Activated naive CD4-positive, alpha-beta T cell treated with anti-CD3 and anti-CD28 coated beads for 36 hours (primary cell): ENCODE measurements at places on chromosomes 3 and 15.

DNA sequence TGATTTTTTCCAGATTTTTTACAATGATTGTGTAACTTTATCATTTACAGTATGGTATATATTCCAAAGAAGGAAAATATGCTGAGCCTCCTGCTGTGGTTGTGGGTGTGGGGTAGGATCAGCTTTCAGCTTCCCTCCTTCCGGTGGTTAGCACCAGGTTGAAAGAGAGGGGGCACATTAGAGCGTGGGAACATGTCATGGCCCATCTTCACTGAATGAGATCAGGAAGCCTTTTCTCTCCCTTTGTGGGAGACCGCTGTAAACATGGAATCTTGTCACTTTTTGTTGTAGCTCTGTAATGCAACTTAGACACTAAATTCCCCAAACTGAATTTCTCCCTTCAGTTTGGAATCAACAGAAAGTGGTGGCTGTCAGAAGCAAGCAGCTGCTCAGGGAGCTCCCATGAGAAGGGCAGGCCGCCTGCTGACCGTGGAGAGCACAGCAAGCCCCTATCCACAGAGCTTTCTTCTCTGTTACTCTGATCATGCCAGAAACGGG is 86.7 kb upstream of the LIMD1 start:
- H3K36me3 ChIP-seq, result peaks cover 3% of the 10 kb centered on the region
- DNase-seq, result no peak
- H3K27me3 ChIP-seq, result no peaks in the 10 kb centered on the region
- no peak overlapping the region for H3K27ac ChIP-seq
- no peak overlapping the region for H3K4me3 ChIP-seq
- H3K4me1 ChIP-seq, result peaks cover 14% of the 10 kb centered on the region

- H3K27me3 ChIP-seq, result no peaks in the 10 kb centered on the region
- H3K36me3 ChIP-seq, result no peaks in the 10 kb centered on the region
- H3K27ac ChIP-seq, result no peak overlapping the region
These were observed 549.8 kb upstream of the ROBO2 start for GRCh38 chr3:76490064-76490463.

DNA sequence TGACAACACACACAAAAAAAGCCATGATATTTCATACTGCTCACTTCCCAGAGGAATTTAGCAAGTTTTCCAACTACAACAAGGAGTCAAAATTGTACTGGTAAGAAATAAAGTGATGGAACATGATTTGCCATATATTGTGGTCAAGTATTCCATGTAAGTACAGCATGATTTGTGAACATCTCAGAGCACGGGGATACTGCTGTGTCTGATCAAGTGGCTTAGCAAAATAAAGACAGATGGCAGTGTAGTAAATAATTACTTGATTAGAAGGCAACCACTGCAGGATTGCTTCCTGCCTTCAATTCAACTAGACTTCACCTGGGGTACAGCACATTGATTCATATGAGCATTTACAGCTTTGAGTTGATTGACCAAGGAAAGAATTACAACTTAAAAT is 51.6 kb upstream of the DUT start:
- DNase-seq, result no peak
- no peaks in the 10 kb centered on the region for H3K4me1 ChIP-seq
- no peak overlapping the region for H3K4me3 ChIP-seq
- H3K36me3 ChIP-seq, result no peaks in the 10 kb centered on the region
- peaks cover 2% of the 10 kb centered on the region for H3K27me3 ChIP-seq

DNA sequence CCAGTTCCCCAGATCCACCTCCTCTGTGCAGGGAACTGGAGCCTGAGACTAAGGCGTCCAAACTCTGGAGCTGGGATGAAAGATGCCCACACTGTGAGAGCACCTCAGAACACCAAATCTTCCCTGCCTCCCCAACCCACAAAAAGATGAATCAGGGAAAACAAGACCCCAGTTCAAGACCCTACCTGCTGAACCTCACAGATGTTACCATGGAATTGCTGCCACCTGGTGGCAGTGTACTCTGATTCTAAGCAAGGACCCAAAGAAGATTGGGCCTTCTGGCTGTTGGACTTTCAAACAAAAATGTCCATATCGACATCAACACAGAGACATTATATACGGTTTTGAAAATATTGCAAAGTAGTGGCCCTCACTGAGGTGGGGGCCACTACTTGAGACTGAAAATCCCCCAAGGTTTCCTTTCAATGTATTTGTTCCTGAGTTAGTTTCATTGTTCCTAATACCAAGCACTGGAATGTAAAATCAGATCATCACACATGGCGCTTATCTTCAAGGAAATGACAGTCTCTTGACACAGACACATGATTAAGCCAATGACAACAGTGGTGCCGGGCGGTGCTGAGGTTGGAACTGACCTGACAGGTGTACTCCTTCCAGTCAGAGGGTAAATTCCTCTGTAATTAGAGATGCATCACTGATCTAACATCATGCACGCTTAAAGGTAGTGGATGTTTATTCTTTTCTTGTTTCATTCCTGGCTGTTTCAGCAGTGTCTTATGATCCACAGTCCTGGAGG is 67.6 kb downstream of the SLC6A11 start:
- DNase-seq, result peak; percentile 26
- H3K27ac ChIP-seq, result no peak overlapping the region
- no peak overlapping the region for H3K4me3 ChIP-seq
- peaks cover 12% of the 10 kb centered on the region for H3K27me3 ChIP-seq
